ENCODE measurements at places on chromosomes 1 and 21.

GRCh38 chr1:58249388-58249736, 297.2 kb downstream of the OMA1 start:
- no peak for DNase-seq

- DNase-seq = no peak
Observed at GRCh38 chr1:210841926-210842625, 291.9 kb downstream of the KCNH1 start.

DNA sequence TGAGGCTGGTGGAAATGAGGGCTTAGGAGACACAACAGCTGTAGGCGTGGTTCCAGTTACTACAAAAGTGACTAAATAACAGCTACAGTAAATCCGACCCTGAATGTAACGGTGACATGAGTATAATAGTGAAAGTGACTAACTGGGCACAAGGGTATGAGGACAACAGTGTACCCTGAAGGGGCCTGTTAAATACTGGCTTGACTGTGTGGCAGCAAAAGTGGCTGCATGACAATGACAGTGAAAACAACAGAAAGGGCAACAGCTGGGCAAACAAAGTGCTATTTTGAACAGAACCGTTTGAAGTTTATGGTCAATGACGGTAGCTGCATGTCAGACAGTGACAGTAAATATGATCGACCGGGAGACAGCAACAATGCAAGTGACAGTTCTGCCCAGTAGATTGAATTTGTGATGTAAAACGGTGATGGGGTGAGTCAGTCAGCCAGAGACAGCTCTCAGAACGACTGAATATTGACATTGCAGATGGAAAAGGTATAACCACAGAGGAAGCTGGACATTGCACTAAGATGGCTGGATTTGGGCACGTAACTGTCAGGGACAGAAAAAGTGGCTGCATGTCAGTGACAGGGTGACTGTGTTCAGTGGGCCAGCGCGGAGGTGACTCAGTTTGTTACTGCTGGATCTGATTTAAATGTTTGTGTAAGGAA, 1.2 kb upstream of the ZBTB40 start:
- DNase-seq = no peak

- DNase-seq = no peak
Observed at GRCh38 chr1:84876353-84876752, 16.7 kb downstream of the LPAR3 start.

- no peak for DNase-seq
Observed at GRCh38 chr1:193555662-193556441, 369.4 kb upstream of the B3GALT2 start.

DNA sequence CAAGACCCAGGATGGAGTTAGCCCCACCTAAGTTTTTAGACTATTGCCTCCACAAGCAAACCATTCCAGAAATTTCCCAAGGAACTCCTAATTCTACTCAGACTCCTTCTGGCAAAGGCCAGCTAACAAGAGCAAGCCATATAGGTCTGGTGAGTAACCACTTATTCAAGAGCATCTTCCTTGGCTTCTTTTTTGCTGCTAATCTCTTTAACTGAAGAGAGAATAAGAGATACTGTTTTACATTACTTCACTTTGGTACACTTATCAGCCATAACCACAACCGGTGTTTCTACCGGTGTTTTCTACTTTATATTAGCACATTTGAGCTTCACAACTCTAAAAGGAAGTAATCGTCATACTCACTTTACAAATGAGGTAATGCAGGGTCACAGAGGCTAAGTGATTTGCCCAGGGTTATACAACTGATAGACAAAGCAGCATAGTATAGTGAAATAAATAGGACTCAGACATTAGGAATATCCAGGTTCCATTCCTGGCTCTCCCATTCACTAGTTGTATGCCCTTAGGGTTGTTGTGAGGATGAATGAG, 1.7 kb upstream of the EPS15 start:
- DNase-seq = no peak

DNA sequence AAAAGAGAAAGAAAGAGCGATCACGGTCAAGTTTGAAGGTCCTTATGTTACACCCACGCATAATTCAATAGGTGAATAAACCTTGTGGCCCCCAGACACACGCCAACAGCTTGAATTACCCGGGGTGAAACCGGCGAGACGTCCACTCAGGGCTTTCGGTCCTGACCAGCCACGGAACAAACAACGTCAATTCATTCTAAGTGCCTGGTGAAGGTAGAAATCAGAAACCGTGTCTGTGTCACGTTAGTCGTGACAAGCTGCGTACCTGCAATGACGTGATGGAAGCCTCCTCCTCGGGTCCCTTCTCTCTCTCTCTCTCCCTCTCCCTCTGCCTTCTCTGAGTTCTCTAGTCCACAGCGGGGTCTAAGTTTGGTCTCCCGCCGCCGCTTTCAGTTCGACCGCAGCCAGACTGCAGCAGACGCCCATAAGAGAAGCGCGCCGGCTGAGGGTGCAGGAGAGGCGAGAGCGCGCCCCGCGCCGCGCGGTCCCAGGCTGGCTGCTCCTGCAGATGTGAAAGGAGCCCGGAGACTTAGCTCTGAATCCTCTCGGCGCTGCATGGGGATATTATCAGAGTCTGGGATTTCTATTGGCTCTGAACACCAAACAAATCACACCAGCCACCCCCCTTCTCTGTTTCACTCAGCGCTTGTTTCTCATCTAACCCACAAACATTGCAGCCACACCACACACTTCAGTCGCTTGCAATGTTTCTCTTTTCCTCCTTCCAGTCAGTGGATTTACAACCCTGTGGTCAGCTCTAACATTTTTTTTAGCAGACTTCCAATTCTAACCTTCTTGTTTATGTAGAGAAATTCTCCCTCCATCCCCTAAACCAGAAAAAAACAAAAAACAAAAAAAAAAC, at the start of gene GREM2:
Gene GREM2 (minus strand): TSS at position 537 of the 862 bp plus-strand sequence. CDS start 118,680 bp downstream, outside the sequence.
- DNase-seq = peak; percentile 10

DNA sequence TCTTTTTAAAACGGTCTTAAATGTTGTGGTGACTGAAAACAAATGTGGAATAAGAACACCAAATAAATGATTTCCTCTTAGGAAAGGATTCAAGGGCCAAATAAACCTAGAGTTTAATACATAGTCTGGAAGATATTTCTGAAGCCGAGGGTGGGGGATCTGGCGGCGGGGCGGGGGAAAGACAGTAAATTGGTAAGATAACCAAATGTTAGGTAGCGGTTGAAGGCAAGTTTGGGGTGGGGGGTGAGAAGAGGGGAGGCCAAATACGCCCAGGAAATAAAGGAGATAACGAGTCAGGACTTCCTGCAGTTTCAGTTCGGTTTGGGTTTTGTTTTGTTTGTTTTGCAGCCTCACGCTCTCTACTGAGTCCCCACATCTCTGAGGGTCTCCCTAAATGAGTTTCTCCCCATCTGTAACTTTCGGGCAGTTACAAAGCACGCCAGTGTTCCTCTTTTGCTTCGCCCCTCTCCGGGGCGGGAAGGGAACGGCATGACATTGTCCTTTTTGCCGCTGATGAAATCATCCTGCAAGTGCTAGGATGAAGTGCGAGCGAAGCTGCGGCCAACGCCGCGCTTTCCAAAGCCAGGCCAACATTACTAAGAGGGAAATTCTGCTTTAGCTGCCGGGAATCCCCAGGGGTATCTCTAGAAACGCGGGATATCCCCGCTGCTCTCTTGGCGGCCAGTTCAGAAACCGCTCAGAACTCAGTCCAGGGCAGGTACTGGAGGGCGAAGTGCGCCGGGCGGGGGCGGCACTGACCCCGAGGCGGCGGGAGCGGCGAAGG, 844 bp downstream of the NIBAN1 start:
- no peak for DNase-seq

GRCh38 chr1:178533121-178533946, 20.4 kb downstream of the TEX35 start:
- no peak for DNase-seq

GRCh38 chr21:14259747-14260146, 43.8 kb downstream of the RBM11 start:
- no peak for DNase-seq

GRCh38 chr21:45258466-45258865, 29.2 kb downstream of the POFUT2 start:
- DNase-seq = no peak

DNA sequence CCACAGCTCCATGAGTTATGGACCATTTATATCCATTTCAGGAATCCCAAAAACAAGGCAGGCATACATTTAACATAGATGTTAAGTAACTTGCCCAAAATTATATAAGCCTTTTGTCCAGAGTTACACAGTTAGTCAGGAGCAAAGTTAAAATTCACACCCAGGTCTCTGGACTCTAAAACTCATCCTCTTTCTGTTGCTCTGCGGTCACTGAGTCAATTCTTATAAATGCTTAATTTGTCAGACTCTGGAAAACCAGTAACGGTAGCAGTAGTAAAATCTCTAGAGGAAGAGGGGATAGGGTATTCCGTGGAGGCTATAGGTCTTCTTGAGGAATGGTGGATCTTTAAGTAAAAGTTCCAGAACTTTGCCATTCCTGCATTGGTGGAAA, 223.6 kb upstream of the JUN start:
- DNase-seq = no peak

DNA sequence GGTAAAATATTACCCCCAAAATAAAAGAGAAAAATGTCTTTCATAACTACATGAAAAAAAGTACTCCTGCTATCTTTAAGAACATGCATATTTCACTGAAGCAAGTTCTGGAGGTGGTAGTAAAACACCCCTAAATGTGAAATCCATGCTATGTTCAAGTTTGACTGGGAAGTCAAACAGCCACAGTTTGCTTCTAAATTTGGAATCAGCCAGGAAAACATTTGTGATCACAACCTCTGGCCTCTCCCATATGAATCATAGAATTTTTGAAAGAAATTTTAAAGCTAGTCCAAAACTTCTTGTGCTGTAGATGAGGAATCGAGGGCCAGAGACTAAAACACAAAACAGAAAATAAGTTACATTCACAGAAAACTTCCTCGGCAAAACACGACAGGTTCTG, 6.6 kb downstream of the SORT1 start:
- no peak for DNase-seq

DNA sequence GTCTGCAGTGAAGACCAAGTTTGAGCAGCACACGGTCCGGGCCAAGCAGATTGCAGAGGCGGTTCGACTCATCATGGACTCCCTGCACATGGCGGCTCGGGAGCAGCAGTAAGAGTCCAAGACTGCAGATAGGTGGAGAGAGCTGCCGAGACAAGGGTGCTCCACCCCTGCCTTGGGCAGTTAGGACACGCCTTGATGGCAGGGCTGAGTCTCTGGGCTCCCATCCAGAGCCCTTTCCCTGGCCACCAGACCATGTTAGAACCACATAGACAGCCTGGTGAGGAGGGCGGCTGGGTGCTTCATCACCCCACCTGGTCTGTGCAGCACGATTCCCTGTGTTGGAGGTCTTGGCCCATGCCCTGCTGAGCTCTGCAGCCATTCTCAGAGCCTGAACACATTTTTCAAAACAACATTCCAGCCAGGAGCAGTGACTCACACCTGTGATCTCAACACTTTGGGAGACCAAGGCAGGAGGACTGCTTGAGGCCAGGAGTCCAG, 17.3 kb upstream of the MIIP start:
- DNase-seq = no peak

DNA sequence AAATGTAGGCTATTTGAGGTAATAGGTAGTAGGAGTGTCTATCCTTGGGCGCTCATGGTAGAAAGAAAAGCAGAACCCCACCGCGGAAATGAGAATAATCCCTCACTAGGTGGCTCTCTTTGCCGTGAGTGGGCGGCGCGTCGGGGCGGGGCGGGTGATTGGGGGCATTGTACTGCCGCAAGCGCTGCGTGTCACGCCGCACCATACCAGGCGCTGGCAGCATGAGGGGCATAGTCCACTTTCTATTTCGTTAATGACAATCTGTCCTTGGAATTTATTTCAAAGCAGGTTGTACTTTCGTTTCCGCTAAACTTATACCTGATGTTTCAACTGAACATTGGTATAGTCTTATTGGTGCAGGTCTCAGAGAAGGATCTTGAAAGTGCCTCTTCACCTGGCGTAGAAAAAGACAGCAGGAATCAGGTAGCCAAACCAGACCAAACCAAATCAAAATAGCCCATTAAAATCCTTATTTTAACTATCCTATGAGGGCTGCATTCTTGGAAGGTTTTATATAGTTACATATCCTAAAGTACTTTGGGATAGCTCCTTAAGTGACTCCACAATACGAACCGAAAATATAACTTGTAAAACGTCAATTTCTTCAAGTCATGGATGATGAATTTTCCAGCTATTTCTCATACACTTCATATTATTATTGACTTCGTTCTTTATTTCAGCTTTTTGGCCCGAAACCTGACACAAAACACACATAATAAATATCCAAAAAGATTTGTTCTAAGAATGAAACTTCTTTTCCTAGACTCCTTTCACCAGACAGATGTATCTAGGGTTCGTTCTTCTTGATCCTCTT, 1.9 kb upstream of the SMG7 start:
- DNase-seq = peak; percentile 80

- no peak for DNase-seq
Observed at GRCh38 chr1:91572044-91572443, 71.4 kb downstream of the CDC7 start.

DNA sequence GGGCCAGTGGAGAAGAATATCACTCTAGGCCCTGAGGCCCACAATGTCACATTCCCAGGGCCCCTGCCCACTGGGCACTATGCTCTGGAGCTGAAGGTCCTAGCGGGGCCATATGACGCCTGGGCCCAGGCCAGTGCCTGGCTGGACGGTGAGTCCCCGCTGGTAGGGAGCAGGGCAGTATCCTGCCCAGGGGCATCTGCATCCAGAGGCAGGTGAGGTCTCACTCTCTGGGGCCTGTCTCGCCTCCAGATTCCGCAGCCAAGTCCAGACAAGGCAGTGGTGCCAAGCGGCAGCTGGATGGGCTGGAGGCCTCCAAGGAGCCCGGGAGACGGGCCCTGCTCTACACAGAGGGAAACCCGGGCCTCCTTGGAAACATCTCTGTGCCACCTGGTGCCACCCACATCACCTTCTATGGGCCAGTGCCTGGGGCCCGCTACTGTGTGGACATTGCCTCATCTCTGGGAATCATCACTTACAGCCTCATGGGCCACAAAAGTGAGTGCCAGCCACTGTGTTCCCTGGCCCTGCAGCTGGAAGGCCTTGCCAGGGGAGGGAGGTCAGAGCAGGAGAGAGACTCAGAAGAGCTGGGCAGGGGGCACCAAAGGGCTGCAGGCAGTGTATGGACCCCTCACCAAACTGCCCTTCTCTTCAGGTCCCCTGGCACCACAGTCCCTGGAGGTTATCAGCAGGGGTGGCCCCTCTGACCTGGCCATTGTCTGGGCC, 11.1 kb upstream of the PTPN7 start:
- no peak for DNase-seq

DNA sequence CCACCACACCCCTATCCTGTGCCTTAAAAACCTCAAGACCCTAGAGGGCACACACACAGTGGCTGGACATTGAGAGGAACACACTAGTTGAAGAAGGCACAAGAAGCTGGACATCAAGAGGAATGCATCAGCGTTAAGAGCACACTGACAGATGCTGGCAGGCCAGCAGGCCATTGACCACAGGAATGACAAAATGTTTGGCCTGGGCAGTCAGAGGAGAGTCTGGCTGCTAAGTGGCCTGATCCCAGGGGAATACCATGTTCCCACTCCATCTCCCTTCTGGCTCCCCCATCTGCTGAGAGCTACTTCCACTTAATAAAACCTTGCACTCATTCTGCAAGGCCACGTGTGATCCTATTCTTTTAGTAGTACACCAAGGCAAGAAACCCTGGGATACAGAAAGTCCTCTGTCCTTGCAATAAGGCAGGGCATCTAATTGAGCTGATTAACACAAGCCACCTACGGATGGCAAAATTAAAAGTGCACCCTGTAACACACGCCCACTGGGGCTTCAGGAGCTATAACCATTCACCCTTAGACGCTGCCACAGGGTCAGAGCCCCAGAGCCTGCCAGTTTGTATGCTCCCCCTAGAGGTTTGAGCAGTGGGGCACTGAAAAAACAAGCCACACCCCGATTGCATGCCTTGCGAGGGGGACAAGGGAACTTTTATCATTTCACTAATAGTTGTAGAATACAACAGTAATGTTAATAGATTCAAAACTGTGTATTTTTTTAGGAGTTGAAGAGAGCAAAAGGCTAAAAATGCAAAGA, 1216.1 kb upstream of the NCAM2 start:
- DNase-seq = no peak

Data from activated T-helper 1 cell treated with Interleukin-2 at 50 U/mL for 16 hours (primary cell).